Epithelial cell of esophagus (primary cell): ENCODE measurements at places on chromosomes 6 and 20.

DNA sequence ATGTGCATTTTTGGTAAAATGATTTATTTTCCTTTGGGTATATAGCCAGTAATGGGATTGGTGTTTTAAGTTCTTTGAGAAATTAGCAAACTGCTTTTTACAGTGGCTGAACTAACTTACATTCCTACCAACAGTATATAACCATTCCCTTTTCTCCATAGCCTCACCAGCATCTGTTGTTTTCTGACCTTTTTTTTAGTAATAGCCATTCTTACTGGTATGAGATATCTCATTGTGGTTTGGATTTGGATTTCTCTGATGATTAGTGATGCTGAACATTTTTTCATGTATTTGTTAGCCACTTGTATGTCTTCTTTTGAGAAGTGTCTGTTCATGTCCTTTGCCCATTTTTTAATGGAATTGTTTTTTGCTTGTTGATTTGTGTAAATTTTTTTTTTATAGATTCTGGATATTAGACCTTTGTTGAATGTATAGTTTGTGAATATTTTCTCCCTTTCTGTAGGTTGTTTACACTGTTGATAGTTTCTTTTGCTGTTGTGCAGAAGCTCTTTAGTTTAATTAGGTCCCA lies 42.3 kb downstream of the STK4 start:
- no peak for DNase-seq

- DNase-seq = no peak
Measured at GRCh38 chr6:164356814-164357213, 942.3 kb downstream of the QKI start.

- no peak for DNase-seq
Measured at GRCh38 chr6:83505356-83505755, 7.0 kb upstream of the PRSS35 start.

- DNase-seq = no peak
Measured at GRCh38 chr6:107793191-107793590, 30.9 kb downstream of the SCML4 start.

DNA sequence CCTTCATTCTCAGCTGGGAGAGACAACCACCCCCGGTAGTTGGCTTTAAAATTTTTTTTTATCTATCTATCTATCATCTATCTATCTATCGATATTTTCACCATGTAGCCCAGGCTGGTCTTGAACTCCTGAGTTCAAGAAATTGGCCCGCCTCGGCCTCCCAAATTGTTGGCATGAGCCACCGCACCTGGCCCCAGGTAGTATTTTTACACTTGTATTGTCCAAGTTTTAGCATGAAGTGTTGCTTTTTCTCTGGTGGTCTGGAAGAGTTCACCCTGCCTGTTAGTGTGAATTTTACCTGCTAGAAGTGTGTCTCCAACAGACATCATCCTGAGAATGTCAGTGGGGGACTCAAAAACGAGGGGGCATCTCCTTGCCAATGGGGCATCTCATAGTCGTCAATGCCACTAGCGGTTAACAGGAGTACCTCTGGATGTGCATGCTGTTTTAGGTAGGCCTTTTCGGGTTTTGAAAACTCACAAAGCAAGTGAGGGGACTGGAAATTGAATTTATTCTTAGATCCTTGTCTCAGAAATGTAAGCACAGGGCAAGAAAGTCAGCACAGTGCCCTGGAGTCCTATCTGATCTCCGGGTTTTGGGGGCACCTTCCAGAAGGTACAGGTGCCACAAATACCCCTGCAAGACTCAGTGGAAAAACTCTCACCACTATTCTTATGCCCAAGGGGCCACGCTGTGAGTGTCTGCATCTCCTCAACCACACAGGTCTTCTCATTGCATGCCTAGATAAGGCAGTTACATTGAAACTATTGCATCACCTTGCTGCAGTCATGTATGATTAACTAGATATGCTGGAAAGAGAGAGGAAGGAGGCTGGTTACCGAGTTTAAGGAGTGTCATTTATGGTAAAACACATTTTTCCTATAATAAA lies 37.1 kb downstream of the TNFAIP3 start:
- DNase-seq = peak; percentile 83

GRCh38 chr6:55868771-55869479 lies 6.5 kb downstream of the BMP5 start:
- DNase-seq = peak; percentile 43

DNA sequence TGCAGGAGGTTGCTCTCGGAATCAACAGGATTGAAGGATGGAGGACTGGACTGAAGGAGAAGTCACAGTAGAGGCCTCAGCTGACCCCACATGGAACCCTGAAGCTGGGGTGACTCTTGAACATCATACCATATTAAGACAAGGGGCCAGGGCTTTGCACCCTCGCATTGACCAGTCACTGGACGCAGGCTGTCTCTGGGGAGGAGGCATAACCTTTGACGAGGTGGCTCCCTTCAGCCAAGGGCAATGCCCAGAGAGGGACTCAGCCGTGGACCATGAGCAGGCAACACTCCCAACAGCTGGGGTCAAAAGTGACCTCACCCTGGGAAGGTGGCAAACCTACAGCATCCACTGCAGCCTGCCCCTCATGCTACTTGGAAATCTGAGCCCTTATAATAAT lies 21.7 kb downstream of the PACSIN1 start:
- no peak for DNase-seq

DNA sequence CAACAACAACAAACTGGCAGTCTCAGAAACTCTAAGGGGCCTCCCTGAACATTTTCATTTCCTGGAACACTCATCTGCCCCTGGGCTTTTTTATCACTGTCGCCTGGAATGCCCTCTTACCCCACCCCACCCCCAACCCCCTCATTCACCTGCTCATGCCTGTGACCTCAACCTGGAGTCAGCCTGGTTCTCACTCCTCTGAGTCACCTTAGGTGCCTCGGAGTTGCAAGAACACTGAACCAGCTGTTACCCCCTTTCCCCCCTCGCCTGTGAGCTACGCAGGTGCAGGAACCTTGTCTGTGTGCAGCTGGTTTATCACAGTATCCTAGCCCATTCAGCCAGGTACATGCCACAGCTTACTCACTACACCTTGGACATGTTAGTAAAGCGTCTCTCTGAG lies 12.8 kb upstream of the SNAI1 start:
- peak; percentile 86 for DNase-seq

GRCh38 chr20:62918831-62919230 lies 7.5 kb downstream of the DIDO1 start:
- DNase-seq = no peak
